ENCODE measurements at places on chromosomes 12 and 14.

- DNase-seq: no peak
Measured at GRCh38 chr14:24296341-24297157, 3.0 kb downstream of the DHRS1 start.

- DNase-seq: no peak
Measured at GRCh38 chr14:74609721-74610120, 2.3 kb downstream of the LTBP2 start.

- no peak for DNase-seq
Measured at GRCh38 chr14:95362138-95362494, 42.4 kb upstream of the CLMN start.

DNA sequence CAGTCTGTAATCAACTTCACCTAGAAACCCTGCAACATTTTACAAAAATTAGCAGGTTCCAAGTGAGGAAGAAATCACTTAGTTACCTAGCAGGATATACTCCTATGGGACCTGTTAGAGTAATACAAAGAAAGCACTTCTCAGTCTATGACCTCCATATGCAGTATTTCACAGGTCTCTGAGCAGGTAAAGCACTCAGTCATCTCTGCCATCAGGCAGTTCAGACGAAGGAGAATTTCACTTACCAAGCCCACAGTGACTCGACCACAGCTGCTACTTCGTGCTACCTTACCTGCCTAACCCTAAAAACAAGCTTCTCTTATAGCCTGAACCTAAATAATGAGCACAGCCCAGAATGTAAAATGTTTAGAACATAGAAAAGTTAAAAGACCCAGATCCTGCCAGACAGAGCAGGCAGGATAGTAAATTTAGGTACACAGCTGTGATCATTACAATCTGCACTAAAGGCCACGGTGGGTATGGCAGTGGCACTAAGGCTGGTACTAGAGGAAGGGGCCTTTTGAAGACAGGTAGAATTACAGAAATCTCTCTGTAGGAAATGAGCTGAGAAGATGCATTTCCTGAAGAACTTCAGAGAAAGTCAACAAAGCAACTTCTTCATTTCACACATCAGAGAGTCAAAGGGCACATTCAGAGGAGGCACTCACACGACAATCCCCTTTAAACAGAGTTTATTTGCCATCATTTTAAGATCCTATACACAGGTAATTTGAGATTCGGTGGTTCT is 35.7 kb downstream of the DCAF5 start:
- DNase-seq: no peak

DNA sequence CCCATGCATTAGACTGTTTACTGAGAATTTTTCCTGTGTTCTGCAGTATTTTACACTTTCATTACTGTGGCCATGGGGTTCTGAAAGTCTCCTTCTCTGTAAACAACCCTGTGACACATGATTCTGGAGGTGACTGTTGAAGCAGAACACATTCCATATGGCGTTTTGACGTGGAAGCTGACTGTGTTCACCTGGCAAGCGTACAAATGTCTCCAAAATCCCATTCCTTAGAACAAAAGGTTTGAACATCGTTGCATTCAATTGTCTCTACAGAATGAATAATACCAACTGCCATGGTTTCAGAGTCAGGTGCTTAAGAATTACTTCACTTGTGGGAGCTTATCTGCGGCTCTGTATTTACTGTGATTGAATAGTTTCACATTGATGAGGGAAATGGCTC is 485.6 kb upstream of the TMEM132C start:
- no peak for DNase-seq

- DNase-seq: no peak
Measured at GRCh38 chr12:13126494-13126893, 23.0 kb upstream of the GSG1 start.

DNA sequence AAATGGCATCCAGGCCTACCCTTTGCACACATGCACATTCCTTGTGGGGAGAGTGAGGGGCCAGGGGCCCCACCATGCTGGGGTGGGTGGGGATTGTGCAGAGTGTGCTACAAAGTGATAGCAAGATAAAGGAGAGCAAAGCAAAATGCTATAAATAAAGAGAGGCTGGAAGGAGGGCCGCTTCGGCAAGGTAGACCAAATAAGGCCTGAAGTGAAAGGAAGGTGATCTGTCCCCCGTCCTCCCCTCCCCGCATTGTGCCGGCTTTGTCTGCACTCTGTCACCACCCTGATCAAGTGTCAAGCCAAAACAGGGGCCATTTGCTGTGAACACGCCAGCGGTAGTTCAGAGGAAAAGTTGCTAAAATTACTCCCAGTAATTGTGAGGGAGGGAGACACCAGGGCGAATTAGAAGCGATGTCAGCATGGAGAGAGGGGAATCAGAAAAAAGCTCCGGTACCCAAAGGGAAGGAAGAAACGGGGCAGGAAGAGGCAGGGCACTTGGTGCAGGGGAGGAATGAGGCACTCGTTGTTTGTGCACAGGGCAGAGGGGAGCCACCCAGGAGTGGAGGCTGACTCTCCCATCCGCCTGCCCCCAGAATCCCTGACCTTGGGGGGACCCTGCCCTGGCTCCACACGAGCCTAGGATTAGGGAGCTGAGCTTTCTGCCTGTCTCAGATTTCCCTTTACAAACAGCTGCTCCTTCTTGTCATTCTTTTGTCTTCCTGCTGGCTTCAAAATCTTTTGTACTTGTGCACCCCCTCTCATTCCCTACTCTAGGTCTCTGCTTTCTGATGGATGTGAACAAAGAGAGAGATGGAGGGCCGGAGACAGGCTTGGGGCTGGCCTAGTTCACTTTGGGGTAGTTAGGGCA is 2.9 kb upstream of the MYH7 start:
- DNase-seq: no peak

- no peak for DNase-seq
Measured at GRCh38 chr14:40581264-40581663, 1025.4 kb upstream of the LRFN5 start.

- no peak for DNase-seq
Measured at GRCh38 chr12:65430571-65431306, 152.3 kb downstream of the MSRB3 start.

GRCh38 chr14:90418053-90418452 is 21.2 kb downstream of the CALM1 start:
- no peak for DNase-seq

Measured in esophagus squamous epithelium (tissue), 5 donors.